ENCODE measurements at places on chromosomes 3 and 15.
A peak's percentile ranks its signal among the peaks of the same experiment; 100 is the strongest.

- DNase-seq: peak; percentile 22
Measured at GRCh38 chr3:48928679-48929078, 10.0 kb downstream of the ARIH2 start.

GRCh38 chr3:63921741-63922482 lies 9.7 kb upstream of the SCAANT1 start:
- no peak for DNase-seq

DNA sequence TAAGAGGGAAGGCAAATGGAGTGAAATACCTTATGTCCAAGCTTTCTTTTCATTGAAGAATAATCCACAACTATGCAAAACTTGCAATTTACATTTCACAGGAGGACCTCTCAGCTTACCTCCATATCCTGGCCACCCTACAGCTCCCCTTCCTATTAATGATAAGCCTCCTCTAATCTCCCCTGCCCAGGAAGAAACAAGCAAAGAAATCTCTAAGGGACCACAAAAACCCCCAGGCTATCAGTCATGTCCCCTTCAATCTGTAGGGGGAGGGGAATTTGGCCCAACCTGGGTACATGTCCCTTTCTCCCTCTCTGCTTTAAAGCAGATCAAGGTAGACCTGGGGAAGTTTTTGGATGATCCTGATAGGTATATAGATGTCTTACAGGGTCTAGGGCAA lies 11.0 kb upstream of the OSBPL11 start:
- no peak for DNase-seq

GRCh38 chr3:49998326-49998725 lies 58.4 kb downstream of the RBM6 start:
- peak; percentile 22 for DNase-seq

DNA sequence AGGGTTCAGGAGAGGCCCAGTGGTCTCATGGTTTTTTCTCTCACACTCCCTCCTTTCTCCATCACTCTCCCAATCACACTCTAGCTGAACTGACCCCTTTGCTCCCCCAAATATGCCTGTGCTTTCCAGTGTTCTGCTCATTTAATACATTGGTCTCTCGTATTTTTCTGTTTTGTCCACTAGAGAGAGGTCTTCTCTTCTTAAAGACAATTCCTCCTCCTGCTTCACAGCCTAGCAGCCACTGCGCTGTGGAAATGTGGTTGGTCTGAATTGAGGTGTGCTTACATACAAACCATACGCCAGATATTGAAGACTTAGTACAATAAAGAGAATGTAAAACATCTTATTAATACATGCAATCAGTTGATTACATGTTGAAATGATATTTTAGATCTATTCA lies 60.6 kb upstream of the XCR1 start:
- DNase-seq: peak; percentile 25

DNA sequence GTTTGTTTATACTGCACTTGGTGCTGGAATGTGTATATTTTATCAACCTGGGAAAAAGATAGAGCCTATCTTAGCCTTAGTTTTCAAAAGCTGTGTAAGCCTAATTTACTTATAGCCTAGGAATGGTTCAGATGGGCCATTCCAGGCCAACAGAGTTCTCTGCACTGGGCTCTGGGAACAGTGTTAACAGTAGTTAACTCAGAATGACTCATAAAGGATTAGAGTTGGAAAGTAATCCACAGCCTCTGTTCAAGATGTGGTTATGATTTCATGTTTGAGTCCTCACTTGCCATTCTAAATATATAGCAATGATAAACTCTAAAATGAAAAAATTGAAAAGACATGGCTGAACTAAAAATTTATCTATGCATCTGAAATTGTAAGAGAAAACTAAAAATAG lies 22.6 kb upstream of the PEX5L start:
- no peak for DNase-seq

DNA sequence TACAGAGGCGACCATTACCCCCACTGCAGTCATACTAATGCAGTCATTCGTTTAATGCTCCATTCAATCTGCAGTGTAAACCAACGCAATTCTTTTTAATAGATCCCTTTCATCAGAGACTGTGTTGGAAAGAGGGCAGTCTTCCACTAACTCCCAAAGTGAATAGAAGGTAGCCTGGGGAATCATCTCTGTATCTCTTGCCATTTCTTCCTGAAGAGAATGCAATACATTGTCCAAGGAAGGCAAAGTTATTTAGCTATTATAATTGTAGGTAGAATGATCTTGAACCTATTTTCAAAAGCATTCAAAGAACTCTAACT lies 1.3 kb upstream of the SLITRK3 start:
- DNase-seq: no peak

DNA sequence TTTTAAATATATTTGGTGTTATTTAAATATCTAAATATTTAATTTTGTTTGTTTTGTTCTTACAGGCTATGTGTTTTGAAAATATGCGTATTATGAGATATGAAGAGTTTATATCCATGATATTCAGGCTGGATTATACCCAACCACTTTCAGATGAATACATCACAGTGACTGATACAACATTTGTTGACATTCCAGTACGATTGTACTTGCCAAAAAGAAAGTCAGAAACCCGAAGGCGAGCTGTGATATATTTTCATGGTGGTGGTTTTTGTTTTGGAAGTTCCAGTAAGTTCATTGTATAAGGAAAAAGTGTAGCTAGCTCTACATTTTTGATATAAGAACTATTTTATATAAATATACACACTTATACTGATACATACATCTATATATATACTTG lies 6.9 kb downstream of the AADACL2 start:
- peak; percentile 13 for DNase-seq

DNA sequence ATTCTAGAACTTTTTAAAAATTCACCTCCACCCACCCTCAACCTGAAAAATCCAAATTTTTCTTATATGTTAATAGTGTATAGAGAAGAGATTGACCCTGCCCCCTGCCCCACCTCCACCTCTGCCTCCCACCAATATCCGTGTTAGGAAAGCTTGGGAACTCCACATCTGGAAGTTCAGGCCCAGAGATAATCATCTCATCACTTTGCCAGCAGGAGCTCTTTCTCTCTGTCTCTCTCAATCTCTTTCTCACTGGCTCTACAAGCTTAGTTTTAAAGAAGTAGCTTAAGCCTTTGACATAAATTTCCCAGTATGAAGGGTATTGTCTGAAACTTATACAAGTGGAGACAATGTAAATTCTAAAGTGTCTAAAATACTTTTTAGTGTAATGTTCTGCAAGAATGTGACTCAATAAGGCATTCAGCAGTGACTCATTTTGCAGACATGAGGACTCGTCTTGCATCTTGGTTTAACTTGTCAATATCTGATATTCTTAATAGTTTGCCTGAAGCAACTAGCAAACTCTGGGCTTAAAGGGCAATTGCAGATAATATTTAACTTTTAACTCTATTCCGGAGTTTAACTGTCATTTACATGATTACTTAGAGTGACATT lies 299.8 kb upstream of the EPHA3 start:
- DNase-seq: peak; percentile 5

GRCh38 chr3:13615019-13615528 lies 66.1 kb downstream of the FBLN2 start:
- DNase-seq: no peak

- DNase-seq: no peak
Measured at GRCh38 chr3:40924559-40925141, 274.7 kb upstream of the CTNNB1 start.

DNA sequence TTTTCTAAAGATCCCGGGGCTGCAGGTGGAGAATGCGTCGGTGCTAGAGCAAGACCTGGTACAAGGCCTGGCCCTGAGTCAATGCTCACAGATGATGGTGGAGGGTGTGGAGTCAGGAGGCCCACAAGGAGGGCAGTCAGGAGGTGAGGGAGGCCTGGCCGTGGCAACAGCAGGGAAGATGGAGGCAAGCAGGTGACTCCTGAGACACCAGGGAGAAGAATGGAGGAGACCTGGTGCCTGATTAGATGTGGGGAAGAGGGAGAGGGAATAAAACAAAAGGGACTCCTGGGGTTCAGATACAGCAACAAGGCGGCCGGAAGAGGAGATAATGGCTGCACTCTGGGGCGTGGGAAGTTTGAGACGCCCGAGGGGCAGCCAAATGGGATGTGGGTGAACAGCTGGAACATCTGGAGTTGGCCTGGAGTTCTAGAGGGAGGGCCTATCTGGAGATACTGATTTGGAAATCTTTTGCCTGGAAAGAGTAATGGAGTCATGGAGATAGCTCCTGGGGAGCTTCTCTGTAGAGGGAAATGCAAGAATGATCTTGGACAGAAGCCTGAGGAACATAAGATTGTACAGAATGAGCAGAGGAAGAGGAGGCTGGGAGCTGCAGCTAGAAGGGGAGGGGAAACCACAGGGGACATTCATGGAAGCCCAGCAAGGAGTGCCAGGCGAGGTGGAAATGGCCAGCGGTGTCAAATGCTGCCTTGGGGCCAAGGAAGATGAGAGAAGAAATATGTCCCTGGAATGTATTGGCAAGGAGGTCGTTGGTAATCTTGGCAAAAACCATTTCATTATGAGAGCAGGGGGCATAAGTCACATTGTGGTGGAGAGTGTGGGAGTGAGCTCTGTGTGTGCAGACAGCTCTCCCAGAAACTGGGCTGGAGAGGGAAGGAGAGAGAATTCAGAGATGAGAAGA lies 67.5 kb upstream of the CORO2B start:
- DNase-seq: no peak

GRCh38 chr3:116337229-116337628 lies 108.1 kb downstream of the LSAMP start:
- no peak for DNase-seq

DNA sequence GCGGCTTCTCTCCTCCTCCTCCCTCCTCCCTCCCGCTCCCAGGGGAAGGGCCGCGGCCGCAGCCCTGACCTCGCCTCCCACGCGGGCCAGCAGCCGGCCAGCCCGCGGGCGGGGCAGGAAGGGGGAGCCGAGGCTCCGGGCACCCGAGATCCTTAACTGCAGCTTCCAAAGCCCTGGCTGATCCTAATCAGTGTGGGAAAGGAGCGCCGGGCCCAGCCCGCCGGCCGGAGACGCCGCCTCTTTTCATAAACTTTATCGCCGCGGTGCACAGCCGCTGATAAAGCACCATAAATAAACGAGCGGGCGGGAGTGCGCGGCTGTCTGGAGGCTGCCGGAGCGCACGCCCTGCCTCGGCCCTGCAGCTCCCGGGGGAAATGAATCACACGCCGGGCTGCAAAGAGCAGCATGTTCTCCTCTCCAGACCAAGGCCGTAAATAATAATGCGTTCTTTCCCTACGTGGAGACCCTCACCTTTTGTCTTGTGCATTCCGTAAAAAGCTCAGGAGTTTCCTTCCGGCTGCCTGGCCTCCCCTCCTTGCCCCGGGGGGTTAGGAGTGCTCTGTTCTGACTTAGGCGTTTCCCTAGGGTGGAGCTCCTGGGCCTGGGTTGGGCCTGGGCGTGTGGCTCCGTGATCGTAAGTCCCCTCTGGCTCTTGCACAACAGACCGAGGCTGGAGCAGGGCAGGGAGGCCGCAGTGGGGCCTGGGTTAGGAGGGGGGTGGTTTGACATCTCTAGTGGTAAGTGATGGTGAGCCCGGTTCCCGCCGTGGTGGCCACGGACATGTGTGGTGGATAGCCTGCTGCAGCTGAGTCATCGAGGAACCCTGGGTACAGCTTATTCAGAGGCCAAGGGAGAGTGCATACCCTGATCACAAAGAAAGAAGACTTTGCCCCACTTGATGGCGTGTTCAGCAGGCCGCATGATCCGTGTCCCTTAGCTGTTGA lies 132.6 kb upstream of the HES1 start:
- DNase-seq: peak; percentile 89

GRCh38 chr15:40289140-40289775 lies 6.4 kb upstream of the ANKRD63 start:
- no peak for DNase-seq

GRCh38 chr3:141193066-141193830 lies 38.4 kb upstream of the PXYLP1 start:
- DNase-seq: no peak

DNA sequence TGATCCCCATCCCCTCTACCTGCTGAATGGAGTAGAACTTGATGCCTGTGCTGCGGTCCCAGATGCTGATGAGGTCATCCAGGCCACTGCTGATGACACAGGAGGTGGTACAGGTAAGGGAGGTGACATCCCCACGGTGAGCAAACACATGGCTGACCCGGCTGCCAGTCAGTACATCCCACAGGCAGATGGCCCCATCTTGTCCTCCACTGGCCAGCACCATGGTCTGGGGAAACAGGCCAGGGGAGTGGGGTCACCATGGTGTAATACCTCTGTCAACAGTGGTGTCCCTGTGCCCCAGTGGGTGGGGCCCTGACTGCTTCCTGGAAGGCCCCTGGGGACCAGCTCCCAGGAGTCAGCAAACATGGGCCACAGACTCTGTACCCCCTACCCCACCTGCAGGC lies 33.3 kb downstream of the PTPN23 start:
- DNase-seq: peak; percentile 13

DNA sequence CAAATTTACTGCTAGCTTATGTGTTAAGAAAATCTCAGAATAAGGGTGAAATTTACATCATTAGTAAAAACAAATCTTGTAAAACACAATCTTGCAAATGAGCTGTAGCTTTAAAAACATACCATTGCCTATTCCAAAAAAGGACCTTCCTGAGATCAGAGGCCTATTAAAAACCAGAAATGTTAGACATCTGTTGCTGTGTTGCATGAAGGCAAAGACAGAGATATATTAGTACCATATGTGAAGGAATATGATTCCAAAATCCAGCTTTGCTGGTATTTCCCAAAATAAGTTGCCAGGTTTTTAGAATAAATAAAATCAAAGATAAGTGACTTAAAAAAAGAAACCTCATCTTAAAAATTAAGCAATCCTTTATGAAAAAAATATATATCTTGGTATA lies 504.1 kb upstream of the CDIN1 start:
- DNase-seq: no peak

GRCh38 chr3:184558726-184559125 lies 2.9 kb upstream of the EPHB3 start:
- no peak for DNase-seq

DNA sequence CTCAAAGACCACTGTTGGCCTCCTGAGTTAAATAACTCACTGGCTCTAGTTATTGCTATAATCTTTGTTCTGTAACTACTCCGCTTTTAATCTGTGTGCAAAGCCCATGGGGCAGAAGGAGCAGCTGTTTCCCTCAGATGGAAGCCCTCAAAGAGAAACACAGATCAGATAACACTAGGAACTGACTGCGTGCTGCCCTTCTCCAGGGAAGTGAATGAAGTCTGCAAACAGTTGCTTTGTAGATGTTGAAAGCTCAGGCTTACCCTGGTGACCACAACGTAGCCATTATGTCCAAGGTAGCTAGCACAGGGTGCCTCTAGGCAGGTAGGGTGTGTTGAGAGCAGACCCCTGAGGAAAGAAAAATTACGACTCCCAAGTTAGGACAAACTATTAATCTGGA lies 152.3 kb upstream of the STAC start:
- no peak for DNase-seq

DNA sequence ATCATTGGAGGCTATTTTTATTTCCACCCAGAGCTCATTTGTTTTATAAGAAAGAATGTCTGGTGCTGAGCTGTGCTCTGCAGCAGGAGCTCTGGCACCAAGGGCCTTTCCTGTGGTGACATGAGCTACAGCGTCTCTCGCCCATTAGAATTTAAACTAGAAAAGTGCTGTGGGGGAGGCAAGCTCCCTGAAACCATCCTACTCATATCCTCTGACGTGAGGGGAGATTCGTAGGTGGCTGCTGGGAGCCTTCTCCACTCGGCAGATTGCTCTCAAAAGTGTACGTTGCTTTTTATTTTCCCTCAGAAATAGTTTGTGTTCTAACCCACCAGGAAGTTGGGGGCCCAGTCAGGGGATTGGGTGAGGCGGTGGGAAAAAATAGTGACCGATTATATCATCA lies 76.3 kb upstream of the ARHGEF3 start:
- DNase-seq: no peak

- no peak for DNase-seq
Measured at GRCh38 chr15:47437491-47437890, 279.8 kb upstream of the SEMA6D start.

- DNase-seq: no peak
Measured at GRCh38 chr3:76624164-76624563, 415.7 kb upstream of the ROBO2 start.

GRCh38 chr15:101413239-101413638 lies 76.3 kb downstream of the PCSK6 start:
- DNase-seq: no peak
